ENCODE measurements at places on chromosomes 5 and 9. TPM values are rescaled to one million over a fixed set of nuclear protein-coding genes. Genes with fewer than 3 reads are reported as not detected.

MIER3 gene
- 18.8 TPM for total RNA-seq

ARL14EPL gene
- total RNA-seq, result not detected

KIF4B gene
- 0.12 TPM for total RNA-seq

SHROOM1 gene
- total RNA-seq, result 26.8 TPM

TMEM252 gene
- total RNA-seq, result 5.7 TPM

SCGB3A1 gene
- 0.88 TPM for total RNA-seq

FAM153A gene
- 0.58 TPM for total RNA-seq

NR4A3 gene
- total RNA-seq, result 4.3 TPM

PTGR1 gene
- total RNA-seq, result 152 TPM
